Stimulated activated CD4-positive, alpha-beta T cell treated with anti-CD3 and anti-CD28 coated beads, Interleukin-2, amount 100 ng/mL, for 24 hours (primary cell): ENCODE measurements at places on chromosomes 2 and 18.

DNA sequence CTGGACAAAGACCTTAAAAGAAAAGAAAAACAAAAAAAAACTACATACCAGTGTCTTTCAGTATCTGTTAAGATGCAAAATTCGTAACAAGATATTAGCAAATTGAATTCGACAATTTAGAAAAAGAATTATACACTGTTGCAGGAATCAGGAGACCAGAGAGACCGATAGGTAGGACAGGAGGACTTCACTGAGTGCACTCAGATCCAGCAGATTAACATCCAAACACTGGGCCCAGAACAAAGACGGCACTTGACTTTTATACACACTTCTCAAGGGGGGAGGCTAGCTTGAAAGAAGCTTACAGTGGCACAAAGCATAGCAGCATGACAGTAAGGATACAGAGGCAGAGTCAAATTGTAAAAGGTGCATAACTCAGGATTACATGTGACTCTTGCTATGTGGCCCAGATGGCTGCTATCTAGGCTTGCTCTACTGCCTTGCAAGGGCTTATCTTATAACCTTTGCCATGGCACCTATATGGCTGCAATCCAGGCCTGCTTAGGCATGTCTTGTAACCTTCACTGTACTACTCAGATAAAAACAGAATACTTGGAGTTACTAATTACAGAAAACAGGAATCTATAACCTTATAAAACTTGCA lies 507.3 kb upstream of the LRRTM4 start:
- DNase-seq = no peak

DNA sequence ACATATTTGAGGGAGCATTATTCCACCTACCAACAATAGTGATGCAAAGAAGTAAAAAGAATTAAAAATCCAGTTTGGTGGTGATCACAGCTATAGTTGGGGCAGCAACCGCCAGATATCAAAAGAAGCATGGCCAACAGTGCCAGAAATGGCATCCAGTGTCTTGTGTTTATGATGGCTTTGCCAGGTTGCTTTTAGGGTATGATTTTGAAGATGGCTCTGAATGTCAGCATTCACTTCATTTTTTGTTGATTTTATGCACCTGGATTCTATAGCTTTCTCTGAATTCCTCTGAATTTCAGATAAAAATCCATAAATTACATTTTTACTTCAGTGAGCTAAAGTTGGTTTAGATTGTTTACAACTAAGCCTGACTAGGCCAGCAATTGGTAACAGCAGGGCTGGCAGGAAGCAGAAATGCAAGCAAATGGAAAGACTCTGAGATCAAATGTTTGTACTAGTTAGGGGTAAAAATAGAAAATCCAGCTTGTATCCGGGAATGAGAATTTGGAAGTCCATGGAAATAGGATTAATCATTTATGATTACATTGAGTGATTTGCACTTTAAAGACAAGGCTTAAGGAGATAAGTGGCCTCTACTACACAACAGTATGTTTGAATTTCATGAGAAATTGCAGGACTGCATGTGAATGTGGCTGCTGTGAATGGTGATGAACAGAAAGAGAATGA lies 40.4 kb downstream of the COL3A1 start:
- no peak for DNase-seq

GRCh38 chr18:5600378-5601071 lies 56.7 kb upstream of the EPB41L3 start:
- no peak for DNase-seq

DNA sequence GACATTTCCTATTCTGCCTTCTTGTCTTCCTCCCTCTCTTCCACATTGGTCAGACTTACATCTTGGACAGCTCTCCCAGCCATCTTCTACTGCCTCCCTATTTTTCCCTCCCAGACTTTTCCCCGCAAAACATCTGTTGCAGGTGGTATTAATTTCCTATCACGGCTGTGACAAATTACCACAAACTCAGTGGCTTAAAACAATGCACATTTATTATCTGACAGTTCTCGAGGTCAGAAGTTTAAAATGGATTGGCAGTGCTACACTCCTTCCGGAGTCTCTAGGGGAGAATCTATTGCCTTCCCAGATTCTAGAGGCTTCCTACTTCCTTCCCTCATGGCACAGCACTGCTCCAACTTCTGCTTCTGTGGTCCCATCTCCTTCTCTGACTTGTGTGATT lies 33.3 kb downstream of the STRADB start:
- no peak for DNase-seq

- DNase-seq = no peak
These were observed 148.8 kb upstream of the SRD5A2 start for GRCh38 chr2:31729442-31730092.

DNA sequence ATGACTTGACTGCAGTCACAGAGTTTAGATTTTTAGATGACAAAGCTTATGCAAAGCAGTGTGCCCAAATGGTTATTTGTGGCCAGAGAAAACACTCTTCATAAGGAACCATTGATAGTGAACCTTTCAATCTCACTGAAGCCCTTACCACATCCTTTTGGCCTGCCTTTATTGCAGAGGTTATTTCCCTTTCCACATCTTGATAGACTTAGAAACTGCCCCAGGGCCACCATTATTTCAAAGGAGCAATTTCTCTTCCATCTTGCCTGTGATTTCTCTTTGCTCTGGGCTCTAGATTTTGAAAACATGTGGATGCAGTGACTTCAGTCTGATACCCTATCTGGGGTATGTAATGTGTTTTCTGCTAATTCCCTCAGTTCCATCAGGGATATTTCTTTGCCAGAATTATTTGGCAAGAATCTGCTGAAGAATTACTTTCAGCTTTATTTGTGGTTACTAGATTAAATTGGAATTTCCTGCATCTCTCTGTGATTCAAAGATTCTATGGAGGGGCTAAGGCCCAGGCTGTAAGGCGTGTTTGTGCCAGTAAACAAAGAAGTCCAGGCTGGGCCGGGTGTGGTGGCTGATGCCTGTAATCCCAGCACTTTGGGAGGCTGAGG lies 51.0 kb downstream of the MOGAT1 start:
- DNase-seq = no peak

GRCh38 chr2:191217580-191217979 lies 27.6 kb upstream of the MYO1B start:
- DNase-seq = no peak

DNA sequence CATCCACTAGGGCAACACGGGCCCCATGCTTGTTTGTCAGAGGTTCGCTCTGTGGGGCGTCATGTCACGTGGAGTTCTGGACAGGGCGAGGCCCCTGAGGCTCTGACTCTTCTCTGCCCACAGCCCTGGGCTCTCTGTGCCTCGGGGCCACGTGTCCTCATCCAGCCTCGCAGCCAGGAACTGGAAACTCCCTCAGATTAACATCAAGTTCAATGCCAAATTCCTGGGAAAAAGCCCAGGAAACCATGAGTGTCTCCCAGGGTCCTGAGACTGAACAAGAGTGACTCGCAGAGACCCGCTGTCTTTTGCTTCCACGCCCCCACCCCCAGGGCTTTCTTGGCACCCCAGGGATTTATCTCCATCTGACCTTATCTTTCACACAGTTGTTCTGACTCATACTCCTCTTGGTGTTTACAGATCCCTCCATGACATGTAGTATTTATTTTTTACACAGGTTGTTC lies 174.0 kb upstream of the PIEZO2 start:
- DNase-seq = no peak

DNA sequence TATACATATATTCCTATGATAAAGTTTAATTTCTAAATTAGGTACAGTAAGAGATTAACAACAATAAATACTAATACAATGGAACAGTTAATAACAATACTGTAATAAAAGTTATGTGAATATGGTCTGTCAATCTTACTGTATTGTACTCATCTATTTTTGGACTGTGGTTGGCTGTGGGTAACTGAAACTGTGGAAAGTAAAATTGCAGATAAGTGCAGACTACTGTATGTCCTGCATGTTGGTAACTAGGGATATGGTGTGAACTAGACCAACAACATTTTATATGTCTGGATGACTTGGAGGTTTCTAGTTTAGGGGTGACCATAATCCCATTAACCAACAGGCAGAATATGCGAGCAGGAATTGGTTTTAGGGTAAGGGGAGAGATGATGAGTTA lies 23.3 kb downstream of the PHLPP1 start:
- no peak for DNase-seq

GRCh38 chr2:60311524-60311923 lies 241.9 kb downstream of the BCL11A start:
- DNase-seq = no peak

DNA sequence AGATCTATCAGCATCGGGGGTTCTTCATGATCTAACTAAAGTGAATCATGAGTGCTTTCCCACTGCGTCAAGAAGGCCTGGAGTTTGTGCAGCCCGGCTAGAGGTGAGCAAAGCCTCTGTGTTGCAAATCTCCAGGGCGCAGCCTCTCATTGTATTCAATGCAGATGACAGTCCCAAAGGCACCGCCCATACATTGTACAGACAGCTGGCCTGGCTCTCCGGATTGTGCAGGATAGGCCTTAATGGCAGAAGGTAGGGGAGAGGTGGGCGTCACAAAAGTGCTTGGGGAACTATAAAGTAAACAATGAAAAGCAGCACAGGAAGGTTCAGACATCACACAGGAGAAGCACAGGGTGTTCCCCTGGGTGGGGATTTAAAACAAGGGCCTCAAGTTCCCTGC lies 907 bp upstream of the GYPC start:
- no peak for DNase-seq

GRCh38 chr2:172072706-172073105 lies 12.6 kb upstream of the DLX1 start:
- DNase-seq = no peak

GRCh38 chr2:60413069-60413813 lies 140.2 kb downstream of the BCL11A start:
- no peak for DNase-seq

GRCh38 chr18:22493940-22494339 lies 76.2 kb upstream of the CTAGE1 start:
- DNase-seq = no peak

- no peak for DNase-seq
These were observed 28.2 kb downstream of the TUBB6 start for GRCh38 chr18:12336171-12336613.

DNA sequence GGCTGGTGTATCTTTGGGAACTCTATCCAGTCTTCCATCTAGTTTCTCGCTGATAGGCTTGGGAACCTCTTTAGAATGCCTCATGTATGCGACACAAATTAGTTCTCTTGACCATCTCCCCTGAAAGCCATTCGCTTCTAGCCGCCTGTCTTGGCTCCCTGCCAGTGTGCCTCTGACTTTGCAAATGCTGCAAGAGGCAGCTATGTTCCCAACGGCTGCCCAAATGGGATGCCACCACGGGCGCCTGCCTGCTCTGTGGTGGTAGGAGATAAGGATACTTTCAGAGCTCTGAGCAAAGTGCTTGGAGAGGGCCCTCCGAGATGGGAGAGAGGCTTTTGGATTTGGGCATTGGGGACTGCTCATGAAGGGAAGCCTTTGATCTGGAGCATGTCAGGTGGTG lies 77.7 kb upstream of the IGFBP5 start:
- no peak for DNase-seq

GRCh38 chr18:21262979-21263378 lies 20.9 kb downstream of the GREB1L start:
- no peak for DNase-seq

DNA sequence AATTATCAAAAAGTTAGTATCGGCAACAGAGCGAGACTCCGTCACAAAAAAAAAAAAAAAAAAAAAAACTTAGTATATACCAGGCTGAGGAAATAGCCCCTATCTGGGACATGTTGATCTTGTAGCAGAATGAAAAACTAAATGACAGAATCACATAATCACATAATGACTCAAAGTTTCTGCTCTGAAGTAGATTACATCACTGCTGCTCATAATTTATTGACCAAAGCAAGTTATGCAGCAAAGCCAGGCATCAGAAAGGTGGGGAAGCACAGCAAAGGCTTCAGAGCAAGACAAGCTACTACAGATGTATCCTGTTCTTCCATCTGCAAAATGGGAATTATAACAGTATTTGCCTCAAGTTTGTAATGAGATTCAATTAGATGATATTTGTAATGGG lies 68.1 kb downstream of the BOD1L2 start:
- no peak for DNase-seq

- no peak for DNase-seq
These were observed 215.4 kb upstream of the NRXN1 start for GRCh38 chr2:51247252-51247805.

DNA sequence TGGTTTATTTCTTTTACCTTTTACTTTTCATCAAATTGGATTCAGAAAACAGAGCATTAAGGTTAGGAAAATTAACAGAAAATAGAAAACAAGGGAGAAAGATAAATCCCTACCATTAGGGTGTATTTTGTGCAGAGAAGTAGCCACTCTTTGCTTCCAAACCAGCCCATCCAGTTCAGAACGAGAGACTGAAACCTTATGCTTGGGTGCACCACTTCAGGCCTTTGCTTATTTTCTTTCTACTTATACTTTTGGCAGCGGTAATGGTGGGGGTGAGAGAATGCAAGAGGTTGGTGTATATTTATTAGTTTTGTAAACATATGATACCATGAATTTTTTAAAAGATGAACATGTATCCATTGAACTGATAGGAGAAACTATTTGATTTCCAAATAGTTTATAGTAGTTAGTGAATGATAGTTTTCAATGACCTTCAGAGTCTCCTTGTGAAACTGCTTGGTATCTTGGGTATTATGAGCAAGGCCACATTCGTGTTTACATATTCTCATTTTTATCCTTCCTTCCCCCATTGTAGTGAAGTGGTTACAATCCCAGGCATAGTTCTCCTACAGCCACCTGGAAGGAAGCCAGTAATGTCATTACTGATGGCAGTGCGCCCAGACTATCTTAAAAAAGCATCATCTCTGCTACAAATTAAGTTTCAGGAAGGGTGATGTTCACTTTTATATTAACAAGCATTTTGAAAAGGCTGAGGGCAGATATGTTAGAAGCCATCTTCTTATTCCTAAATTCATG lies 60.8 kb downstream of the MFSD6 start:
- DNase-seq = no peak

- no peak for DNase-seq
These were observed 46.4 kb upstream of the MRPL33 start for GRCh38 chr2:27724905-27725701.

DNA sequence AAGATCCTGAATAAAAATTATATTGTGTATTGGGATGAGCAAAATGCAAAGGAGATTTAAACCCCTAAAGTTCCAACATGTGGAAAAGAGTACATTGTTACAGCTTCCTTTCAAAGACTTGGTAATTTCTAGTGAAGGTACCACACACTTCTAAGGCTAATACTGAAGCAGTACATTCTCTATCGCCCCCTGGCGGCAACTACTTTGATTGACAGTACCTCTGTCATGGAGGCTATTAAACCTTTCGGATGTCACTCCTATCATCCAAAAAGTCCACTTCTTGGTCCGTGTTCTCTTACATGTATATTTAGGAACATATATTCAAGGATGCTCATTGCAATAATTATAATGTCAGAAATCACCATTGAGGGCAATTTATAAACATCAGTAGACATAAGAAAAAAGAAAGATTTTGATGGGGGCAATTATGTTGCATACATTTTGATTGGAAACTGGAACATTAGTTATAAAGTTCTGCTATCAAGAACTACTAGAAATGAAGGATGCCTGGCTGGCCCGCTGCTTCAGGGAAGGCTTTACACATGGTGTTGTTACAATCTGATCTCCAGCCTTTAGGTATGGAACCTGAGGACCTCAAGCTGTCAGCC lies 601.6 kb downstream of the CPS1 start:
- peak; percentile 79 for DNase-seq

GRCh38 chr2:201383136-201383535 lies 26.0 kb upstream of the FLACC1 start:
- no peak for DNase-seq
